Amniotic stem cell (primary cell): ENCODE measurements at places on chromosomes 5 and 9.

DNA sequence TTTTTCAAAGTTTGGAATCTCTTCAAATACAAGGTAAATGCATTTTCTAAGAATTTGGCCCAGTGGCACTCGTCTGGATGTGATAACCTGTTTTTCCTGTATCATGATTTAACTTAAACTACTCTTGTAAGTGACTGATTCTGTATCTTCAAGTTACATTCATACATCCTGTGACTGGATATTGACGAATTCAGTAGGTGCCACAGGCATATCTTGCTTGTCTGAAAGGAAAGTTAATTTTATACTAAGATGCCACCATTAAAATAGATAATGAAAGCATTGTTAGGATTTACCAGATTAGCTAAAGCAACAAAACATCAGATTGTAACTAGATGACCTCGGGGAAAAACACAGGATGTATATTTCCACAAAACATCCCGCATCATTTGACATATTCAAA, 175.3 kb upstream of the ZNF608 start:
- no peak for DNase-seq

DNA sequence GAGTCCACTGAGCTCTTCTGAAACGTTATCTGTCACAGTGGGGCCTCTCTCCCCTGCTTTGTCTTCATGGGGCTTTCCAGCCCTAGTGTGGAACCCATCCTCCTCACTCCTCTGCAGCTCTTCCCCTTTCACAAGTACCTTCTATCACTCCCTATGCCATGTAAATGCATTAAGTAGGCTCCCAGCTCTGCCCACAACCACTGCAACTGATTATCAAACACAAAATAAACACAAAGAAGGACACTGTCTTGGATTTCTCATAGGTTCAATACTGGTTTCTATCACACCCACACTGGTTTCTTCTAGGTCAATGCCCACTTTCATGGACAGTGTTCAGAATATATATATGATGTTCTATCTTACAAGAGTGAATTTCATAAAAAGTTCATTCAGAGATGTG, 139.4 kb downstream of the GNAQ start:
- no peak for DNase-seq

DNA sequence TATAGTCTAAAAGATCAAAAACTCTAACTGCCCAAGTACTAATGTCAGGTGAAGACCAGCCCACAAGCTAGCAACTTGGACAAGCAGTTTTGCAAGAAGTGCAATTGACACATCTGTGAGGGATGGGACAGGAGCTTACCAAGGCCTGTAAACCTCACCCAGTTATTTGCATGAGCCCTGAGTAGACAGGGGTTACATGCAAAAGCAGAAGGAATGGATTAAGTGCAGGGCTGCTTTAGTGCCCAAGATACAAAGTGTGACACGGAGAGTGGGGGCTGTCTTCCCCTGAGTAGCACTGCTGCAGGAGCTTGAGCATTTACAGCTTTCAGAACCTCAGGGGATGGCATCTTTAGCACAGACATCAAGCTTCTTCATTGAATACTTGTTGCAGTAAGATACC, 286.7 kb downstream of the ELAVL2 start:
- DNase-seq: no peak

DNA sequence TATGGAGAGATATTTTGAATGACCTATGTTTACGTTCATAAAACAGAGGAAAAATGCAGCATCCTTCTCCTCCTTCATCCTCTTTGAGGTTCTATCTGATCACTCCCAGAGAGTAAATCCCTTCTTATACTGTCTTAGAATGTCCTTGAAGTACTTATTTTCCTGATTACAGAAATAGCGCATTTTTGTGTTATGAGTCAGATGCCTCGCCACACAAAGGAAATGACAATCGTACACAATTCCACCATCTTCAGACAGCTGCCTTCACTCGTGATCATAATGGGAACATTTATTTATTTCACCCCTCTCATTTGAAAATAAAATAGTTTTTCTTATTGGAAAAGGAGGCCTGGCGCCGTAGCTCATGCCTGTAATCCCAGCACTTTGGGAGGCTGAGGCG, 2.4 kb upstream of the GLT6D1 start:
- DNase-seq: no peak

GRCh38 chr5:151721812-151722391, 35.2 kb upstream of the SPARC start:
- DNase-seq: no peak

- DNase-seq: no peak
These were observed 90.2 kb upstream of the PARP8 start for GRCh38 chr5:50576265-50576664.

DNA sequence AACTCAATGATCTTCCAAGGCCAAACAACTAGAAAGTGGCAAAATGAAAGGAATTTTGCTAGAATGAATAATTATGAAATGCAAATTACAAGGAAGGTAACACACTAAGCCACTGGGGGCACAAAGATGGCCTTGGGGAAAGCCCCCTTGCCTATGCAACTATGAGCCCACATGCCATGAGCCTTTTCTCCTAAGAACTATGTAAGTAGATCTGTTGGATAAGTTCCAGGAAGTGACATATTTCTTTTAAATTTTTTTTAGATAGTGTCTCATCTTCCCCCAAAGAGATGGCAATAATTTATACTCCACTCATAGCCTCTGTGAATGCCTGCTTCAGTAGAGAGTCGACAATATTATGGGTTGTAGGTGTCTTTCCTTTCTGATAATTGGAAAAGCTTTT, 257.8 kb downstream of the AUH start:
- DNase-seq: no peak

GRCh38 chr9:88355166-88355565, 33.1 kb upstream of the SPIN1 start:
- no peak for DNase-seq

GRCh38 chr9:12775679-12776512, 1.1 kb downstream of the LURAP1L start:
- DNase-seq: peak; percentile 75

DNA sequence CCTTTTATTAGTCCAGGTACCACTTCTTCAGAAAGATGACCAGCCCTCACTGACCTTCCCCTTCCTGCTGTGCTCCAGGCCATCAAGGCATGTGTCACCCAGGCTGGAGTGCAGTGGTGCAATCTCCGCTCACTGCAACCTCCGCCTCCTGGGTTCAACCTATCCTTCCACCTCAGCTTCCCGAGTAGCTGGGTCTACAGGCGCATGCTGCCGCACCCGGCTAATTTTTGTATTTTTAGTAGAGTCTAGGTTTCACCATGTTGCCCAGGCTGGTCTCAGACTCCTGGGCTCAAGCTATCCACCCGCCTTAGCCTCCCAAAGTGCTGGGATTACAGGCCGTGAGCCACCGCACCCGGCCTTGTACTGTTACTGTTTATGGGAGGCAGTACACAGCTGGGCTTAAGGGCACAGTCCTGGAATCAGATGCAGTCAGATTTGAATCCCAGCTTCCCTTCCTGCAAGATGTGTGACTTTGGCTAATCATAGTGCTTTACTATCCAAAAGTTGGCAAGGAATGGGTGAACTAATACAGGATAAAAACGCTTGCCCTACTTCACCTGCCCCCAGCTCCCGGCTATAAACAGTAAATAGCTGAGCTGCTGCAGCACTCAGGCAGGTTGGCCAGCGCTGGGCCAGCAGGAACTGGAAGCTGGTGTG, 483 bp upstream of the EIF4EBP3 start:
- no peak for DNase-seq

DNA sequence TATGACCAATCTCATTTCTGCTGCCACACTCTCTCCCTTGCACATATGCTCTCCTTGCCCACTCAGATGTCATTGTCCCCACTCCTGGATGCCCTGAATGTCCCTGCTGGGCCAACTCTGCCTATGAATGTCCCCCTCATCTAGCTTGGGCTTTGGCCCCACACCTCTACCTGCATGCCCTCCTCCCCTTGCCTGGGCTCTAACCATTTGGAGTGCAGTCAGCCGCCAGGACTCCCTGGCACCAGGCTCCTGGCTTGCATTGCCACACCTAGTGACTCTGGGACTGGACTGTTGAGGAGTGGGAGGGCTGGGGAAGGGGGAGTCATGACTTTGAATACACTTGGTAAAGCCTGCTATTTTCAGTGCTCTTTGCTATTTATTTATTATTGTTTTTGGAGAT, 41.6 kb upstream of the POMT1 start:
- no peak for DNase-seq

DNA sequence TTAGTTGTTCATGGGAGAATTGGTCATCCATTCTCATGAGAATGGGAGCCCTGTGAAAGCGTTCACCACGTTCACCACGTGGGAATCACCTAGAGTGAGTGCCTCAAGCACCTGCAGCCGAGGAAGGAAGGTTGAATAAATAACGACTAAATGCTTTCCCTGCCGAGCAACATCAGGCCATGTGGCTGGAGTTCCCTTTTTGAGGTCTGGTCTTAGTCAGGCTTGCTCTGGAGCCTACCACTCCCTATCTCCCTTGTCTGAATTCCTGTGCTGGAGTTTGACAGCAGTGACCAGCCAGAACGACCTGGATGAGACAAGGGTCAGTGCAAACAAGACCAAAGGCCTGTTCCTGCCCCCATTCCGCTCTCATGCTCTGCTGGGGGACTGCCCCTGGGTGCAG, 28.5 kb downstream of the KCNMB1 start:
- no peak for DNase-seq

DNA sequence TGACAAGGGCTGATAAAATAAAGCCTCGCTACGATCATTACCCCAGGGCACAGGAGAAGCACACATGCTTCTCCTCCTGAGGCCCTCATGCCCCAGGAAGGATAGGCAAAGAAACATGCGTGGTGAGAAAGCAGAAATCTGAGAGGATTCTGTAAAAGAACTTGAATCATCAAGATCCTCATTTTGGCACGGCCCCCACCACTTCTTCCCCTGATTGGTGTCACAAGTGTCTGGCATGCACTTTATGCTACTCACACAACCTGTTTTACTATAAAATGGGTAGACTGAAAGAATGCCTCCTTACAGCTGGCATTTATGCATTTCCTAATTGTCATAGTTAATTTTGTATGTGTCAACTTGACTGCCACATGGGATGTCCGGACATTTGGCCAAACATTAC, 32.1 kb downstream of the PCA3 start:
- DNase-seq: no peak

DNA sequence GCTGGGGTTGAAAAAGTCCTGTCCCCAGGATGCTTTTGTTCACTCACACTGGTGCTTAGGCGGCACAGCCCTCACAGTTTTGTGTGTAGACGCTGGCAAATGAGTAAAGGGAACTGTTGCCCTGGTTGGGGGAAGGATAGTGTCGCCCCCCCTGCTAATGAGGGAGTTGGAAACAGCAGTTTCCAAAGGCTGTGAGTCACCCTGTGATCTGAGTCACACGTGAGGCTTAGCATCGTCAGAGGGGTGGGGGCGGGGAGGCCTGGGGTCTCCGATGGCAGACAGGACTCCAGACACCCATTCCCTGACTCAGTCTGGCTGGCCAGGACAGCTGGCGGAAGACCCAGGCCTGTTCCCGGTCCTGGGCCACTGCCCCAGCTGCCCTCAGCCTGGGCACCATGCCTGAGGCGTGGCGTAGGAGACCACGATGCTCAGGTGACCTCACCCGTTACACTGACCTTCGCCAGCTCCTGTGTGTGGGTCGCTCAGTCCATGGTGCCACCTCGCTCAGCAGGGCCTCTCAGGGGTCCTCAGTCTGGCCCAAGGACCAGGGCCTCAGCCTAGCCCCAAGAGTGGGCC, 2.9 kb downstream of the DNAJB5 start:
- DNase-seq: peak; percentile 55

DNA sequence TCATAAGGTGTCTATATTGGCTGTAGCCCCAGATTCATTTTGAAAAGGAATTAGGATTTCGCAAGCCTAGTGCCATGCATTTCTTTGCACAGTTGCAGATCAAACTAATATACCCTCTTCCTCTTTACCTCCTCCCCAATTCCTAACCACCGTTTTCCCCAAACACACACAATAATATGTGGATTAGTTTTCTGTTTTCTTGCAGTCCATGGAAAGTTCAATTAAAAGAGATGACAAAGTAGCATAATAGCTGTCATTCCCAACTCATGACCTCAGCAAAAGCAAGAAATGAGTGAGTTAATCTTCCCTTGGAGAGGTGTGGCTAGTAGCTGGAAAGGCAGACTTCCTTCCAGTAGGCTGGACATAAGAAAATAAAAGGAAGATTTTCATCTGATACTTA, 349.1 kb downstream of the TMEM232 start:
- DNase-seq: no peak

DNA sequence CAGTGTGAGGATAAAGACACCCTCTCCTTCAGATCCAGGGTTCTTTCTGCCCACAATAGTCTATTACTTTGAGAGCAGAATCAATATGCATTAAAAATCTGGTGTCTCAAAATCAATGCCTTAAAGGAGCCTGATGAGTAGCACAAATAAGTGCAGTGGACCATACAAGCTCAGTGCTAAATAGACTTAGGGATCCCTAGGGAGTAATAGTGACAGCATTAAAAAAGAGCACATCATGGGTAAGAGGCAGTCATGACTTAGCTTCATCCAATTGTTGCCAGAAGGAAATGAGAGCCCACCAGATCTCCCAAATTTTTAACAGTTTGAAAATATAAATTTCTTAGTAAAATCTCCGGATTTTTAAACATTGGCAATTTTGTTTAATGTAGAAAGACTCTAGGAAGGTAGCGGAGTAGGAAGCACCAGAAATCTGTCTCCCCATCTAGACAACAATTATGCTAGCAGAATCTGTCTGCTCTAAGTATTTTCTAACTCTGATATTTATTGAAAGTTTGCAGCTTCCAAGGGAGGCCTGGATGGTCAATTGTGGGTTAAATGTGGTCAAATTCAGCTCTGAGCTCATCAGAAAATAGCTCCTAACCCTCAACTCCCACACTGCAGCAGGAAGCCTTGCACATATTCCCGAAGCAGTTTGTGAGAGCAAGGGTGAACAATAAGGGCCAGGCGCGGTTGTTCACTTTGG, 443.9 kb downstream of the TLE1 start:
- DNase-seq: no peak

DNA sequence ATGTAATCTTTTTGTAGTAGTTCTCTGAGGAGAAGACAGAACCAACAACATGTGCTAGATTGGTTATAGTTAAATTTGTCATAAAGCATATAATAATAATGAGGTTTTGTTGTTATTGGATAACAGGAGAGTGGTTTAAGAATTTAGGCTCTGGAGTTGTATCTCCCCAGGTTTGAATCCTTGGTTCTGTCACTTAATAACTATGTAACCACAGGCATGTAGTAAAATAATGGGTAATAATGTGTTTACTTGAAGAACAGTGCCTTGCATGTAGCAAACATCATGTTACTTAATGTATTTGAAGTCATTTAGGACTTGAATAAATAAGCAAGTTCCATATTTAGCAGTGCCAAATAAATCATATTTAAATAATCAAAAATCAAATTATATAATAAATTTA, 55.8 kb downstream of the NSD1 start:
- no peak for DNase-seq

GRCh38 chr9:99189887-99190596, 31.7 kb downstream of the ALG2 start:
- DNase-seq: no peak
